Foreskin keratinocyte (primary cell): ENCODE measurements at places on chromosomes 1 and 21.

DNA sequence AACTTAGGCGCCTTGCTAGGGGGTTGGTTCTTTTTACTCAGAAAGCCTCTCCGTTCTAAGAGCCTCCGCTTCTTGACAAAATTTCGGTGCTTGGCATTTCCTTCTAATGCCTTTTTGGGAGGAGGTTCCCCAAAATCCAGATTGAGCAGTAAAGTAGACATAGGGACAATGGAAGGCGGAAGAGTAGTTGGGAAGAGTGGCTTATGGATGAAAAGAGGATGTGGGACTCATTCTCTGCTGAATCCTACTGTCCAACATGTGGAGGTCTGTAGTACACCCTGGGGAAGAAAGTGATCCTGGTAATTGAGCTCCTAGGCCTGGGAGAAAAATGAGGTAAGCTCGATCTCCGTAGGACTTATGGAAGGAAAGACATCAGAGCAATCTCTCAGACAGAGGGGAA lies 777 bp upstream of the METTL25B start:
- no peak for DNase-seq

GRCh38 chr1:231806623-231807495 lies 180.3 kb downstream of the DISC1 start:
- DNase-seq = no peak

GRCh38 chr1:211474451-211474850 lies 17.5 kb downstream of the RD3 start:
- DNase-seq = no peak

GRCh38 chr1:191963286-191963685 lies 195.0 kb upstream of the RGS18 start:
- DNase-seq = peak; percentile 46

DNA sequence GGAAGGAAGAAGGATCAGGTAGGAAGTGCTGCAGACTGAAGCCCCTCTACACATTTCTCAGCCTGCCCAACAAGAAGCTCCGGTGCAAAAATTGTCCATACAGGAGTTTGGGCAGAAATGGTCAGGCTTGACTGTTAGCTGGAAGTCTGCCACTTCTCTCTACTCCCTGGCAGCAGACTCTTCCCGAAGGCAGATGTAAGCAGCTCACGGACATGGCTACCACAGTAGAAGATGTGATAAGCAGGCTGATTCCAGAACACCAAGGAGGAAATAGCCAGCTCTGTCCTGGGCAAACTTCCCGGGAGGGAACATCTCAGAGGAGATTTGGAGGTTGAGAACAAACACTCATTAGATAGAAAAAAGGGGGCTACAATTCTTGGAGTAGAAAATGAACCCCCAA lies 52.6 kb downstream of the TRABD2B start:
- no peak for DNase-seq

GRCh38 chr1:23617084-23617521 lies 57.8 kb upstream of the ID3 start:
- DNase-seq = no peak

DNA sequence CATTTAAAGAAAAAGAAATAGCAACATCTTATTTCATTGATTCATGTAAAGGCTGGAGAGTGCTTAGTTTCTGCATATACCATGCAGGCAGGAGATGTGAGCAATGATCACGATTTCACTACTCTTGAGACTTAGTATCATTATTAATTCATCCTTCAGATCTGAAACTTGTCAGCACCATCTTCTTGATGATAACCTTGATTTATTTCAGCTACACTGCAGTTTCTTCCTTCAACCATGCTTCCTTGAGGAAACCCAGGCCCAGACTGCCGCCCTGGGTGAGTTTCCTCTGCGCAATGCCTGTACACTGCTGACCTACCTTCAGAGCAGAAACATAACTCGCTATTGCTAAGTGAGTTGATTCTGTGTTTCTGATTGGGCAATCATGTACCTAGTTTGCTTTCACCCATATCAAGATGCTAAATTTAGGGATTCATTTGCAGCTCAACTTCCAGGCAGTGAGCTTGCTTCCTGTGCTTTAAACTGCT lies 13.5 kb upstream of the BCL10 start:
- no peak for DNase-seq

DNA sequence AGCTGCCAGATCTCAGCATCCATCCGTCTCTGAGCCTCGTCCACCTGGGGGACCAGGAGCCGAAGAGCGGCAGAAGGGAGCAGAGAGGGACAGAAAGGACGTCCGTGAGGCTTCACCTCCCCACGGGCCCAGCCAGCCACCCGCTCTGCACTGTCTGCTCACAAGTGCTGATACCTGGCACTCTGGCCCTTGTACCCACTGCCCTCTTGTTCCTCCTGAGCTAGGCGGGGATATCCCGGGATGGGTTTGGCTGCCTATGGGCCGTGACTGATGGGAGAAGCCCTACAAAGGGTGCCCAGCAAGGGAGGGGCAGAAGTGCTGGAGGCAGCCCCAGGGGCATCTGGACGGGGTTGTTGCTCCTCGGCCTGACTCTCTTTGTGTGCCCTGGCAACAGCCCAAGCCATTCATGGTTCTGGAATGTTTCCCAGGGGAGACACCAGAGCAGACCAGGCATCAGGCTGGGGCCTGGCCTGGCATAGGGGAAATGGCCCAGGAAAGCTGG lies 57.6 kb downstream of the LDLRAD2 start:
- peak; percentile 78 for DNase-seq

GRCh38 chr1:234564035-234565029 lies 45.6 kb downstream of the IRF2BP2 start:
- DNase-seq = peak; percentile 100

DNA sequence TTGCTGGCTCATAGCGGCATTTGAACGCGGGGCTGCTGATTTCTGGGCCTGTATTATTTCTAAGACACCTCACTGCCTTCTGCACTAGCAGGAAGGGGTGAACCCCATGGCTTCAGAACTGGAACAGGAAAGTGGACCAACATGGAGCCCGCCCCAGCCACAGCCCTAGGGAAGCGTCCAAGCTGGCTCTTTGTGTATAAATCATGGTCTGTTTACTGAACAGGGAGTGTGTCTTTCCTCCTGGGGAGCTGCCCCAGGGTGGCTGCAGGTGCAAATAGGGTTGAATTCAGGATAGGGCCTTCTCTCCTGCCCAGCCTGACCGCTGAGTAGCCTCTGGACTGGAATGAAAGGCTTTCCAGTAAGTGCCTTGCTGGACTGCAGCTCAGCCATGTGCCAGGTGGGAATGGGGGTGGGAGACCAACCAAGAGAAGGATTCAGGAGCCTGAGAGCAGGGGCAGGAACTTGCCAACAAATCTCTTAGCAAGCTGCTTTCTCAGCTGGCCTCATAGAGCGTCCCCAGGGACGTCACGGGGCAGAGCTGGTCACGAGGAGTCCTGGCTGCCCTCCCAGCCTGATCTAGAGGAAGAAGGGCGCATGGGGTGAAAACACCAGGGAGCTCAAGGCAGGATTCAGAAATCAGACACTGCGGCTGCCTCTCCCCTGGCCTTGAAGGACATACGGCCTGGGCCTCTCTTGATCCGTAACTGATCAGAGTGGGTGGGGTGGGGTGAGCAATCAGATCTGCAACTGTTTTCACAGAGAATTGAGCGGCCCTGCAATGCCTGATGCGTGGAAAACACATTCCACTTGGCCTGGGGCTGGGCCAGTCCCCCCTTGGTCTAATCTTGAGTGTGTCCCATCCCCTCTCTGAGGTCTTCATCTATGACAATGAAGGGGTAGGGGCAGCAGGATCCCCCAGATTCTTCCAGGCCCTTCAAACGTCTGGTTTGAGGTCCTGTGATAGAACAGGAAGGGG lies 56.5 kb upstream of the SELENON start:
- no peak for DNase-seq

DNA sequence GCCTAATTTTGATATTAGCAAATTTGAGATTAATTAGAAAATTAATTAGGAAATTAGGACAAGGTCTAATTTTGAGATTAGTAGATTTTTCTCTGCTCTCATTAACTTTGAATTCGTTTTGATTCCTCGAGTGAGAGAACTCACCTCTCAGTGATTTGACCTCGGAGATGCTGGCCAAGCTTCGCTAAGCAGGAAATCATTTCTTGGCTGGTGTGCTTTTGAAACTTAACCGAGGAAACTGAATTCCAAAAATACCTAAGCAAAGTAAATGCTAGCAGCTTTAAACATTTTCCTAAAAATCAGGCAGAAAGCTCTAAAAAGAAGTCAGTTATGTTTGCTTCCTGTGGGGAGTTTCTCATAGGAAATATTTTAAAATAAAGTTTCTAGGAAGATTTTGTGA lies 34.9 kb downstream of the CDC14A start:
- DNase-seq = no peak

DNA sequence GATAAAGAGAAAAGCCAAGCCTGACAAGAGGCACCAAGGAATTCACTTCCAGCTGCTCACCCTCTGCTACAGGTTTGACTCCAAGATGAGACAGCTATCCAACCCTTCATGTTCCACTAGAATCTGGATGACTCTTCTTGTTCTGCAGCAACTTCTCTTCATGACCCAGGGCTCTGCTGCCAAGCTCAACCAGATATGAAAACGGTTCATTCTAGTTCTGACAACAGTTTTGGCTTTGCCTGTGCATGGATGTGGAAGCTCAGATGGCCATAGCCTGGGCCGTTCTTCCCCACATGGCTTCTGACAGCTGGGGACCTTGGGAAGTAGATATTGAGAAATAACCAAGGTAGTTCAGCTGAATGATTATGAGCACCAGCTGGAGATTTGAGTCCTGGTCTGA lies 13.7 kb downstream of the PI4KB start:
- DNase-seq = no peak

DNA sequence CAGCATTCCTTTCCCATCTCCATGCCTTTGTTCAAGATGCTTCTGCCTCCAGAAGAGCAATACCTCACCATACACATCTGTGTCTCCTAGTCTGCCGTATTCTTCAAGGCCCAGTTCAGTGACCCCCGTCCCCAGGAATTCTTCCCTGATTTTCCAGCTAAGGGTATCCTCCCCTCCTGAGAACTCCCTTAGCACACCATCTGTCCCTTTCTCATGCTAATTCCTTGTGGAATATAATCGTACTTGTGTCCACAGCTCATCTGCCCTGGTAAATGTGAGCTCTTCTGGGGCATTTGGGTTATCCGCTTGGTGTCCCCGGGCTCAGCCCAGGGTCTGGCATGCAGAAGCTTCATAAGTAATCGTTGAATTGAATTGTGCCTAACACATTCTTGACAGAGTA lies 40.9 kb downstream of the BEND5 start:
- DNase-seq = no peak

DNA sequence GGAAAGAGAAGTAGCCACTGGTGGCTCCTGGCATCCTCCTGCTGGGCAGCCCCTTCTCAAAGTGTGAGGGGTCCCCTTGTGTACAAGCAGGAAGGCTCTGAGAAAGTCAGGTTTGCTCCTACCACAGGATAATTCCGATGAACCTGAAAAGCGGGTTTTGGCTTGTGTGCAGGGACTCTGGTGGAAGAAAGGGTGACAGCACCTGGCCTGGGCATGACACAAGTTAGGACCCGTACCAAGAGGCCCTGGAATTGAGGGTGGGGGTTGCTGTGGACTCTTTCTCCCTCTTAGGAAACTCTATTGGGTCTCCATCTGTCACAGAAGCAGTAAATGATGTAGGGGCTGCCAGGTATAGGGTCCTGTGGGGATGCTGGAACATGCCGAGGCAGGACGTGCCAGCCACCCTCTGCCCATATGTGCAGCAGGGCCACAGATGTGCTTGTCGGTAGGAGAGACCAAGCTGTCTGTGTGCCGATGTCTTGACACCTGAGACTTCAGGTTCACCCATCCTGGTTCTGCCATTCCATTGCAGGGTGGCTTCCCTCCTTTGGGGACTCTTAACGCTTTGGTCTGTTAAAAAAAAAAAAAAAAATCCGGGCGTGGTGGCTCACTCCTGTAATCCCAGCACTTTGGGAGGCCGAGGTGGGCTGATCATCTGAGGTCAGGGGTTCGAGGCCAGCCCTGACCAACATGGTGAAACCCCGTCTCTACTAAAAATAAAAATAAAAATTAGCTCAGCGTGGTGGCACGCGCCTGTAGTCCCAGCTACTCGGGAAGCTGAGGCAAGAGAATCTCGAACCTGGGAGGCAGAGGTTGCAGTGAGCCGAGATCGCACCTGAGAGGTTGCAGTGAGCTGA lies 9.8 kb downstream of the C1orf35 start:
- DNase-seq = peak; percentile 26

DNA sequence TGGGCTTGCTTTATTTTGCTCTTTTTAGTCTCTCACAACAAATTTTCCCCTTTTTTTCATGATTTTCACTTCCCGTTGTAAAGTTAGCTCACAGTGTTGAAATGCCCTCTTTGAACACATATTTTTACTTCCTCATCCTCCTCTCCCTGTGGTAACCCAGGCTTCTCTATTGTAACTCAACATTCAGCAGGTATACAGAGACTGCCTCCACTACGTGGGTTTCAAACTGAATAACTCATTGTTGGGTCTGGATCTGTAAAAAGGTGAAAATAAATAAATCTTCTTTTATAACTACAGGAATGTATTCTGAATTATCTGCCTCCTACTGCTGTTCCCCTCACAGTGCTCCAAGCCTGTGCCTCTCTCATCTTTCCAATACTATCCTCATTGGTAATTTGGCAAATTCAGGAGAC lies 166.4 kb downstream of the RUNX1 start:
- DNase-seq = no peak

DNA sequence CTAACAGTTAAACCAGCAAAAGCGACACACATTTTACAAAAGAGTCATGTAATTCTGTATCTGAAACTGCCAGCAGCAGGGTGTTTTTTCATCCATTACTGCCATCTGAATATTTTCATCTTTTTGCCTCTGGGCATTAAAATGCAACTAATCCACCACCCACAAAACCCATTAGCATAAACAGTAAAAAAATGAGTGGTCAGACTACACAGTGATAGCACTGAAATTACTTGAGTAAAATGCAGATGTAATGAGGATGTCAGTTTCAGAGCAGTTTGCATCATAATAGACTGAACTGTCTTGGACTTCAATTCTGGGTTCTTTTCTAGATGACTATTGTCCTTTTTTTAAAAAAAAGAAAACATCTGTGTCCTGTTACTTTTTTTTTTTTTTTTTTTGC lies 132.3 kb downstream of the GABPA start:
- no peak for DNase-seq

DNA sequence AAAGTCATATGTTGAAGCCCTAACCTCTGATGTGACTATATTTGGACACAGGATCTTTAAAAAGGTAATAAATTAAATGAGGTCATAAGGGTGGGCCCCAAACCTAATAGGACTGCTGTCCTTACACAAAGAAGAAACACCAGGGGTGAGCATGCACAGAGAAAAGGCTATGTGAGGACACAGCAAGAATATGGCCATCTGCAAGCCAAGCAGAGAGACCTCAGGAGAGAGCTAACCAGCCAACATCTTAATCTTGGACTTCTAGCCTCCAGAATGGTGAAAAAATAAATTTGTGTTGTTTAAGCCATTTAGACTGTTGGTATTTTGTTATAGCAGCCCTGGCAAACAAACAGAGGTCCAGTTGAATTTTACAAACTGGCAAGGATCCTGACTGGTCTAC lies 223.9 kb downstream of the LTN1 start:
- no peak for DNase-seq

GRCh38 chr1:54464477-54465146 lies 58.4 kb upstream of the SSBP3 start:
- DNase-seq = no peak

GRCh38 chr1:242462867-242463266 lies 61.6 kb downstream of the PLD5 start:
- DNase-seq = no peak

GRCh38 chr1:11881749-11882441 lies 23.1 kb upstream of the NPPB start:
- DNase-seq = no peak
